NCI-H226 (cell line): ENCODE measurements at places on chromosomes 3 and 15.

- DNase-seq, result peak; percentile 62
These were observed 29.5 kb downstream of the CLEC3B start for GRCh38 chr3:45055411-45056143.

DNA sequence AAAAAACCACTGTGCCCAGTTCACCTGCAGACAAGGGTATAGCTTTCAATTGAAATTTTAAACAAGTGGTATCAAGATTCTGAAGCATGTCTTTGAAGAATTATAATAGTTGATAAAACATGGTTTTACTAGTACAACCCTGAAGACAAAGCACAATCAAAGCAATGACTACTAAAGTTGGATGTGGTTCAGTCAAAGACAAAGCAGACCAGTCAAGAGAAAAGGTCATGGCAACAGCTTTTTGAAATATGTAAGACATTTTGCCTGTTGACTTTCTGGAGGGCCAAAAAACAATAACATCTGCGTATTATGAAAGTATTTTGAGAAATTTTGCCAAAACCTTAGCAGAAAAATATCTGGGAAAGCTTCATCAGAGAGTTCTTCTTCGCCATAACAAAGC lies 1393.6 kb downstream of the SI start:
- DNase-seq, result no peak

GRCh38 chr15:91865486-91865885 lies 12.0 kb downstream of the SLCO3A1 start:
- DNase-seq, result no peak

DNA sequence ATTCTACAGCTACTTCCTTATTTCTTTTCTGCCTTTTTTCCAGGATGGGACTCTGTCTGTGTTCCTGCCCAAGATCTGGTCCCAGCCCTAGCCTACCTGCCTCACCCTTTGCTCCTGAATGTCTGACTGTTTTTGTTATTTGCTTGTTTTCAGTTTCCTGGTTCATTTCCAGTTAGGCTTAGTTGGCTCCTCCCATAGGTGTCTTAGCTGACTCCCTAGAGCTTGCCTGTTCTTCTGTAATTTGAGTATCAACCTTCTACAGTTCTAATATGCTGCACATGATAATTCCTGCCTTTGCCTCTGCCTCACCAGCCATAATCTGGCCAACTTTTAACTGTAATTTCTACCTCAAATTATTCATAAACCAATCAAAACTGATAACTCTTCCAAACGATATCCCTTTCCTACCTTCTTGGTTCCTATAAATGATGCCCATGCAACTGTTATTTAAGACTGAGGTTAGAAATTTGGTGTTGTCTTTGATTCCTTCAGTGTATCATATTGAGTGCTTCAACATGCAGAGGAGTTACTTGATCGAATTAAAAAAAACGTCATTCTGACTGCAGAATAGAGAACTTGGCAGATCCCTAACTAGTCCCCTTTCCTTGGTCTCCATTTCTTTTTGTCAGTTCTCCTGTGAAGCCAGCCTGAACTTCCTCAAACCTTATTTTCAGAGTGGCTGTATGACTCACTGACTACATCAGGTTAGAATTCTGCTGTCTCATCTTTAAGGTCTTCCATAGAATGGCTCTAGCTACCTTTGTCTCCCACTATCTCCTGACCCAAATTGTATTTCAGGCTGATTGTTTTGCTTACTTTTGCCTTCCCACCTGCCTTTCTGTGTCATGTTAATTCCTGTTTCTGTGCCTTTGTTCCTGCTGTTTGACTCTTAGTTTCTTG lies 8.4 kb downstream of the GOLM2 start:
- peak; percentile 63 for DNase-seq

- DNase-seq, result peak; percentile 64
These were observed 515 bp downstream of the EIF4G1 start for GRCh38 chr3:184314700-184315542.

DNA sequence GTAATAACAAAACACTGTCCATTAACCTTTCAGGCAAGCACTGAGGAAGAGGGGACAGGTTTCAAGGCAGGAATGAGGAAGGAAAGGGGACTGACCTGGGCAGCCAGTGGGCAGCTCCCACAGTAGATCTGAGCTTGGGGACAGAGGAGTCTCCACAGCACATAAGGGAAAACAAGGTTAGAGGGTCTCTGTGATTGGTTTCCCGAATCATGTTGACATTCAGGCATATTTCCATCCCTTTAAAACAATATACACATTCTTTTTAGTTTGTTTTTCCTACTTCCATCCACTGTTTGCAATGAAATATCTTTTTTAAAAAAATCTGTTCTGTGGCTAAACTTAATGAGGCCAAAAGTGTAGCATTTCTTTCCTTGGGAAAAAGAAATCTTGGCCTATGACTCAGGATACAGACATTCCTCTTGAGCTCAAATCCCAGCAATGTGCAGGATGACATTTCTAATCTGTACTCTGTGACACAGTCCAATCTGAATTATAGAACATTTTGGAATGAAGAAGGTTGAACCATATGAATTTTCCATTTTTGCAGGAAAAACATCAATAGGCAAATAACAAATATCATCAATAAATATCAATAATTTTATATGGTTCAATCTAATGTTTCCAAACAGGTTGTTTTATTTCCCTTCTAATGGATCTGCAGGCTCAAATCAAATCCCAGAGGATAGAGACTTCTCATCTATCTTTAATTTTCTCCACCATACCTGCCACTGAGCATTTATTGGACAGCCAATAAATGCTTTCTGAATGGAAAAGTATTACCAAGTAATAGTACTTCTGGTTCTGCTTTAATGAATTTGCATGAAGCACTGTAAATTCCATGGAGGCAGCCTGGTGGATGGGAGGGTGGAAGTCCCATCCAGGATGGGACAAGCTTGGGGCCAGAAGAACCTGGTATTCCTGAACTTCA lies 54.1 kb downstream of the ITGB5 start:
- peak; percentile 72 for DNase-seq

- no peak for DNase-seq
These were observed 13.2 kb downstream of the POPDC2 start for GRCh38 chr3:119647171-119647570.

GRCh38 chr3:16846373-16847080 lies 38.2 kb upstream of the PLCL2 start:
- no peak for DNase-seq

DNA sequence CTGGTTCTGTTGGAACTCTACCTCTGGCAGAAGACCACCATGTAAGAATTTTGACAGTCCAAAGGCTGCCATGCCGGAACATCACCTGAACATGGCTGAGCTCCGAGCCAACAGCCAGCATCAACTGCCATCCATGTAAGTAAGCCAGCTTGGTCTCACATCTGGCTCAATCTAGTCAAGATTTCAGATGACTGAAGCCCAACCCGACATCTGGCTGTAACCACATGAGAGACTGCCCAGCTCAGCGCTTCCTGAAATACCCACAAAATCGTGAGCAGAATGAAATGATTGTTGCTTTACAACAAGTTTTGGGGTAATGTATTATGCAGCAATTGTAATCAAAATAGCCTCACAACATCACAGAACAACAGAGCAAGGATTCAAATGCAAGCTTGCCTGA lies 32.9 kb downstream of the GHSR start:
- no peak for DNase-seq

DNA sequence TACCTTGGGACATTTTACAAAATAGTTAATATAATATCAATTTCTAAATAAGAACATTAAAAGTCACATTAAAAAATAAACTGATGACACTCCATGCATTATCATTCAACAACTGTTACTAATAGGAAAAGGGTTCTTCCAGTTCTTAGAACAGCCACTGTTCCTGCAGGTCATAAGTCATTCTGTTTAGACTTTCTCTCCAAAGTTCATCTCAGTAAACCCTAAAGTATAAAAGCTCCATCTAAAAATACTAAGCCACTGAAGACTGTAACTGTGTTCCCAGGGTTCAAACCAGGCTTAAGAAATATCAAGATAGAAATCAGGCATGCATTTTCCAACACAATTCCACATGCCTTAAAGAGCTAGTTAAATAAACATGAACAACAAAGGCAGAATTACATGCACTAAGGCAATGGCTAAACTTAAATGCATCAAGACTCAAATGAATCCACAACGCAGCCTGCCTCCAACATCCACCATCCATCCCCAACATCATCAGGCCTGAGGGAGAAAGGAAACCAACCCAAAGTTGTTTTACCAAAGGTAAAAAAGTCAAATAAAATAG lies 46.2 kb downstream of the DMXL2 start:
- no peak for DNase-seq

- DNase-seq, result no peak
These were observed 69.6 kb upstream of the MYZAP start for GRCh38 chr15:57522148-57522547.

DNA sequence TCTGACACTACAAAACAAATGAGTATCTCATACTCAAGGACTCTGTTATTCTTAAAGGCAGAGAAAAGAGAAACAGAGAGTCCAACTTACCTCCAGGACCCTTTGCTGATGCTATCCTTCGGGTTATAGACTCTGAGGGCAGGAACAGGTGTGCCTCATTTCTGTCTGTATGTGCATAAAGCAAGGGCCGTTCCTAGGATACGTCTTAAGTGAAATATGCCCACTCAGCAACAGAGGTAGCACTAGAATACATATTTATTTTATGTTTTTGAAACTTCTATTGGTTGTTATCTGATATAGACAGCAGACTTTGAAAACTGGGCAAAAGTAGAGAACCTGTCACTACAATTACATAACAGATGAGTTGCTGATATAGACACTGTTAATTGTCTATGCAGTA lies 89.3 kb upstream of the CPNE4 start:
- no peak for DNase-seq

DNA sequence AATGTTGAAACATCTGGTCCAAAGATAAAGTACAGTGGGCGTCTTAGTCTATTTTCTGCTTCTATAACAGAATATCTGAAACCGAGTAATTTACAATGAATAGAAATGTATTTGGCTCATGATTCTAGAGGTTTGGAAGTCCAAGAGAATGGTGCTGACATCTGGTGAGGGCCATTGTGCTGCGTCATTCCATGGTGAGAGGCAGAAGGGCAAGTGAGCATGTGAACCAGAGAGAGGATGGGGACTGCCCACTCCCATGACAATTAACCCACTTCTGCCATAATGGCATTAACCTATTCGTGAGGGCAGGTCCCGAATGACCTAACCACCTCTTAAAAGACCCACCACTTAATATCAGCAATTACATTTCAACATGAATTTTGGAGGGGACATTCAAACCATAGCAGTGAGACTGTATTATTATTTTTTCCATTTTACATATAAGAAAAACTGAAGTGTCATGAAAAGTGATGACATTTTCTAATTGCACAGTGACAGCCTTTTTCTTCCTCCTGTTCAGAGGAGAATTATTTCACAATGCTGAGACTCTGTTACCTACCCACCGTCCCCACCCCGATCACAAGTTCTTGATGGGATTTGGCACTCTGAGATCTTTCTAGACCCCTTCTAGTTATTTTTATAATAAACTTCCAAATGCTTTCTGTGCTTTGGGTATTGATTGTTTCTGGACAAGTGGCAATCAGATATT lies 238.8 kb downstream of the RPLP1 start:
- no peak for DNase-seq

DNA sequence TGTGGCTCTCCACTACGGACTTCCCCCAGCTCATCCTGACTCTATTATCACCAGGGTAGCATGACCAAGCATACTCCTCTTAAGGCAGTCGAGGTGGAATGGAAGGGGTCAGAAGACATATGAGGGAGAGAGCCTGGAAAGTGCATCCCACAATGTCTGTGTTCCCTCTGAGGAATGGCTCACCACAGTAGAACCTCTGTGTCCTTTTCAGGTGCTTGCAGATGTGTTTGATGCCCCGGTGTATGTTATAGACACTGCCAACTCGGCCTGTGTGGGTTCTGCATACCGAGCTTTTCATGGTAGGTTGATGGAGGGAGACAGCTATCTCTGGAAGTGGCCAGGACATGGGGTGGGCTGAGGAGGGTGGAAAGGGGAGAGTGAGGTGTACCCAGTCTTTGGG lies 50.3 kb downstream of the XYLB start:
- DNase-seq, result no peak

GRCh38 chr15:76177491-76178040 lies 117.8 kb downstream of the TMEM266 start:
- DNase-seq, result no peak

DNA sequence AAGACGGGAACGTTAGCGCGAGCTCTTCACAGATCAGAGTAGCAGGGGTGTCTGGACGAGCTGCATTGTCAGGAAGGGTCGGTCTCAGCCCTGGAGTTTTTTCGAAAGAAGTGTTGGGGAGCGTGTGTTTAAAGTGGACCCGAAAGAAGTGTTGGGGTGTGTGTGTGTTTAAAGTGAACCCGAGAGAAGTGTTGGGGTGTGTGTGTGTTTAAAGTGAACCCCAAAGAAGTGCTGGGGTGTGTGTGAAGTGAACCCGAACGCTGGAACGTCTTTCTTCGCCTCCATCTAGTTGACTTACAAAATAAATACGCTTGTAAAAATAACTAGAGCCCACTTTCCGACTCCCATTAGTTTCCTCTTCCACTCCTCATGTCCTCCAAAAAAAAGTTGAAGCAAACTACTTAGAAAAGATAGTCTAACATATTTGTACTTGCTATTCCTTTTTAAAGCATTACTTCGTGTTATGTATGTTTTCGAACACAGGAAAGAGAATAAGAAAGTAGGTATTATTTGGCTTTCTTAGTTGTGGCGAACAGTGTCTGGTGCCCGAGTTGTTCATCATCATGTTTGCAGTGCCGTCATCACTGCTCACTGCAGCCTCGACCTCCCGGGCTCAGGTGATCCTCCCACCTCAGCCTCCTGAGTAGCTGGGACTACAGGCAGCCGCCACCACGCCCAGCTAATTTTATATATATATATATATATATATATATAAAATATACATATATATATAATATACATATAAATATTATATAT lies 1.0 kb downstream of the LRCH3 start:
- DNase-seq, result no peak

- DNase-seq, result no peak
These were observed 29.5 kb upstream of the LCTL start for GRCh38 chr15:66595332-66595731.

GRCh38 chr15:98422130-98422478 lies 226.2 kb upstream of the IGF1R start:
- no peak for DNase-seq

DNA sequence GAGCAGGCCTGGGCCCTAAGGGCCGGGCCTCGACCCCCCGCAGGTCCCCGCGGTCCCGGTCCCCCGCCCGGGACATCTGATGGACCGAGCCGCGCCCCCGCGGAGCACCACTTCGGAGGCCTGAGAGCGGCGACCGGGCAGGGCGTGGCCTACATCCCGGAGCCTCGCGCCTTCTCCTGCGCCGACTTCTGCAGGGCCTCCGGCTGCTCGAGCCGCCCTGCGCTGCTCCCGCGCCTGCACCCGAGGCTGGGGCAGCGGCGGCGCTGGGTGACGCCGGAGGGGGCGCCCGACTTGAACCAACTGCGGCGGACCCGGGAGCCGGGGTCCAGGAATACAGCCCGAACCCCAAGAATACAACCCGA lies 14.9 kb upstream of the GP9 start:
- no peak for DNase-seq
